EH (cell line): ENCODE measurements at places on chromosomes 12 and 14.

DNA sequence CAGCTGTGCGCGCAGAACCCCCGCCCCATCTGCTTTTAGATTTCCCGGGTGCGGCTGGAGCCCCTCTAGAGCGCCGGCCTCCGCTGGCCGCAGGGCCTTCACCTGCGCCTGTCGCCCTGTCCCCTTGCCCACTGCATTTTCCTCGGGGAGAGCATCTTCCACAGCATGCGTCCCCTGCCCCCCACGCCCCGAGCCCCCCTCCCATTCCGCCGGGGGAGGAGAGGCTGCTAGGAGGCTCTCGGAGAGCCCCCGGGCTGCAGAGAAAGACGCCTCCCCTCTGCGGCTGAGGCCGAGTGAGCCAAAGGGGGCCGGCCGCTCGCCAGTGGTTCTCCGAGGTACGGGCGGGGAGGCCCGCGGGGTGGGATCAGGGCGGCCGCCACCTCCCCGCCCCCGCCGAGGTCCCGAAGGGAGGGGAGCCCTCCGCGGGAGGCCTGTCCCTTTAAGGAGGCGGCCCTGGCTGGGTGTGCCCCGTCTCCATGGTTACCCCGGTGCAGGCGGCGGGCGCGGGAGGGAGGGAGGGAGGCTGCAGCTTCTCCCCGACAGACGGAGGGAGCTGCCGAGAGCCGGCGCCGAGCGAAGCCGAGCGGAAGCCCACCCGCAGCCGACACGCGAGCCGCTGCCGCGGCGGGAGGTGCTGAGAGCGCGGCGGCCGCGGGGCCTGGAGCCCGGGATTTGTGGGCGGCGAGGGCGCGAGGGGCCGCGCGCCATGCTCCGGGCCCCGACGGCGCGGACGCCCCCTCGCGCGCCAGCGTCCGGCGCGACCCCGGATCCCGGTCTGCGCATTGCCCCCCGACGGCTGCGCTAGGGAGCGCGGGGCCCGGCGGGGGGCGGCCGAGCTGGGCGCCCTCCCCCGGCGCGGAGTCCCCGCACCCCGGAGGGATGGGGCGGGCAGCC lies at the start of gene KCNH3:
KCNH3 (plus strand) TSS at position 521 of the 894 bp plus-strand sequence. CDS start 387 bp downstream, outside the sequence.
- DNase-seq = peak; percentile 78

DNA sequence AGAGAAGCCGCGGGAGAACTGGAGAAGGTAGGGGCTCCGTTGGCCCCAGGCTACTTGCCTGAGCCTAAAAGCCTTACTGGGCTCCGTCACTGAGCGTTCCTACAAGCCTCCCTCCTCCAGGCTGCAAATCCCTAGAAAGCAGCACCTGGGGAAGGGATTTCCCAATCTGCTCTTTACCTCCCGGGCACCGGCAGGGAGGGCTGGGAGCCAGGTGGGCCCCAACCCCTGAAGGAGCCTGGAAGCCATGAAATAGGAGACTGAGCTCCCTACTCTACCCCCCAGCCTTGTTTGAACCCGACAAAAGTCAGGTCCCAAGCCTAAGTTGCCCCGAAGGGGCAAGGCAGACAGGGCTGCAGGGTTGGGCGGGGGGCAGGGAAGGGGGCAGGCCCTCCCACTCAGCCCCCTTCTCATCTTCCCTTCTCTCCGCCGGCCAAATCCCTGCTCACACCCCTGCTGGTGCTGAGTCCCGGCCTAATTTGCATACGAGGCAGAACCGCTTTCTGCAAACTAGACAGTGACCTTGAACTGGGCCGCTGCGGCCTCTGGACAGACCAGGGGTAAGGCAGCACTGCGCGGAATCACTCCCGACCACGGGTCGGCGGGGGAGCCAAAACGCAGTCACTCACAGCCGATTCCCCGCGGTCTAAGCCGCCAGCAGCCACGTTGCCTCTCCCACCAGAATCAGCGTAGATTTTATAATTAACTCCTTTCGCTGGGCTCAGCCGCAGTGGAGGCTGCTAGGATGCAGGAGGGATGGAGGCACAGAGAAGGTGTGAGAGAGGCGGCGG lies 3.7 kb upstream of the HOXC12 start:
- no peak for DNase-seq

GRCh38 chr14:95496690-95497259 lies 19.7 kb downstream of the SYNE3 start:
- DNase-seq = peak; percentile 61

GRCh38 chr12:56804169-56804568 lies 41.0 kb downstream of the HSD17B6 start:
- DNase-seq = no peak

GRCh38 chr12:51051787-51052186 lies 3.7 kb downstream of the LETMD1 start:
- peak; percentile 21 for DNase-seq

DNA sequence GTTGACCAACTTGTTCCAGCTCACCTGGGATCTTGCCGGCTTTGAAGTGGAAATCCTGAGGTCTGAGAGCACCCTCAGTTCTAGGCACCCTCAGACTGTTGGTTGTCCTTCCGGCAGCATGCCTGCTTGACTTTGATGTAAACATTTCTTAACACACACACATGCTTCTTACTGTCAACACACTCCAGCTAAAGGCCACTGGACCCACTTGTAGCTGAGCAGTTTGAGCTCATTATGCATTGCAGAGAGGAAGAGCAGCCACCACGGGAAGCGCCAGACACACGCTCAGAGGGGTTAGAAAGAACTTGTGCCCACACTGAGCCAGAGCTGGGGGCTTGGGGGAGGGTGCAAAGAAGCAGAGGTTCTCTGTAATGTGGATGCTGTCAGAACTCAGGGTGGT lies 55.8 kb downstream of the TNFAIP2 start:
- DNase-seq = no peak

- peak; percentile 26 for DNase-seq
Measured at GRCh38 chr12:20567413-20567812, 127.7 kb upstream of the SLCO1C1 start.

GRCh38 chr12:8943565-8944186 lies 5.8 kb downstream of the M6PR start:
- no peak for DNase-seq

GRCh38 chr14:100649173-100649519 lies 61.9 kb upstream of the BEGAIN start:
- peak; percentile 80 for DNase-seq

DNA sequence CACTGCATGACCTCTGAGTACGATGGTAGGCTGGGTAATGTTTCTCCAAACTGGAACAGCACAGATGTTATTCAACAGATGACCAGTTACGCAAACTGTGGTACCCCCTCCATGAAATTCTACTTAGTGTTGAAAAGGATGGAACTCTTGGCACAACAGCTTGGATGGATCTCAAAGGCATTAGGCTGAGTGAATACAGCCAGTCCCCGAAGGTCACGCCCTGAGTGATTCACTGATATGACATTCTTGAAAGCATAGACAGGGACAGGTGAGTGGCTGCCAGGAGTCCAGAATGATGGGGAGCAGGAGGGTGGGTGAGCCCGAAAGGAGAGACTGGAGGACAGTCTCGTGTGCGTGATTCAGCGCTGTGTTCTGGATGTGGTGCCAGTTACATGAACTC lies 187.5 kb upstream of the TMEM132C start:
- DNase-seq = no peak

- no peak for DNase-seq
Measured at GRCh38 chr14:90287791-90288190, 31.4 kb downstream of the PSMC1 start.

- no peak for DNase-seq
Measured at GRCh38 chr12:116620492-116621191, 61.5 kb downstream of the MAP1LC3B2 start.

- DNase-seq = peak; percentile 92
Measured at GRCh38 chr12:51714666-51715065, 123.6 kb downstream of the SCN8A start.

GRCh38 chr12:49039421-49040363 lies 20.9 kb downstream of the KMT2D start:
- no peak for DNase-seq

DNA sequence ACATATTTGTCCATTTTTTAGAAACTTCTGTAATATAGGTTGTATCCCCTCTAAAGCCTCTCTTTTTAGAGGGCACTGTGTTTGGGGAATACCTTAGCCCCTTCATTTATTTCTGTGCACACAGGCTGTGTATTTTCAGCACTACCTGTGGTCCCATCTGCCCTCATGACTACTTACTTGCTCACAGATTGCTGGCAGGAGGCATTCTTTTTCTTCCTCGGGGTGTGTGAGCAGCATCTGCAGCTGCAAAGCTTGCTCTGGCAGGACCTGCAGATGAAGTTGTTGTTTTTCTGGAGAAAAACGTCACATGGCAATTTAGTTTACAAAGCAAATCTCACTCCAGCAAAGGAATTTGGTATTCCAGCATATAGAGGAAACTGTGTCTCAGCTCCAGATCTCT lies 24.3 kb downstream of the ANG start:
- no peak for DNase-seq

DNA sequence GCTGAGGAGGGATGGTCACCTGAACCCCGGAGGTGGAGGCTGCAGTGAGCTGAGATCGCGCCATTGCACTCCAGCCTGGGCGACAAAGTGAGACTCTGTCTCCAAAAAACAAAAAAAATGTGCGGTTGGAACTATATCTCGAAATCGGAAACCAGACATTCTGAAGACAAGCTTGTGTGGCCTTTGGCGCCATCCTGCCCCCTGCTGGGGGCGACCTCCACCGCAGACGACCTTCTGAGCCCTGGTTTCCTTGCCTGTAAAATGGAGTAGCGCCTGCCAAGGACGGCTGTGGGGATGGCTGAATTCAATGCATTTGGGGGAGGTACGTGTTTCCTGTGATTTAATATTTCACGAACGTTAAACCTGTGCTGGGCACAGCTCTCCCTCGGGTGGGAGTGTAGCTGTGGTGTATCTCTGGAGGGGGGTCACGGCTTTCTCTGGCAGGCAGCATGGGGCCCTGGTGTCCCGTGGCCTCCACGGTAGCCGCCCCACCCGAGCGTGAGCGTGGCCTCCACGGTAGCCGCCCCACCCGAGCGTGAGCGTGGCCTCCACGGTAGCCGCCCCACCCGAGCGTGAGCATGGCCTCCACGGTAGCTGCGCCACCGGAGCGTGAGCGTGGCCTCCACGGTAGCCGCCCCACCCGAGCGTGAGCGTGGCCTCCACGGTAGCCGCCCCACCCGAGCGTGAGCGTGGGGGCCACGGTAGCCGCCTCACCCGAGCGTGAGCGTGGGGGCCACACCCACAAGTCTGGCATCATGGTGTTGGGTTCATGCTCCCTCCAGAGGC lies 55.3 kb downstream of the LRCOL1 start:
- no peak for DNase-seq

- no peak for DNase-seq
Measured at GRCh38 chr14:69841656-69842055, 37.6 kb upstream of the SMOC1 start.

DNA sequence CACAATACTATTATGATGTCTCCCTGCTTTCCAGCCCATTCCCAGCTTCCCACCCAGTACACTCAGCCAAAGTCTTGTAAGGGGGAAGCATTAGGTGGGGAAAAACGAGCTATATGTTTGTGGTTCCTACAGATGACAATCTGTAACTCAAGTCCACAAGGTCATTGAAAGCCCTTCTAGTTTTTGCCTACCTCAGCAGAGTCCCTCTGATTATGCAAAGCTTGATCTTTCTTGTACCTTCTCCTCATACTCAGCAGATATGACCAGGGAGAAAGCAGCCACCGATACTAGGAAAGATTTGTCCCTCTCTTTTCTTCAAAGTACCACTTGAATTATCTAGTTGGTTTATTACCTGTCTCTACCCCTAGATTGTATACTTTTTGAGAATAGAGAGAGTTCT lies 10.6 kb downstream of the CMAS start:
- no peak for DNase-seq

- DNase-seq = no peak
Measured at GRCh38 chr12:24600551-24600950, 348.4 kb downstream of the BCAT1 start.

DNA sequence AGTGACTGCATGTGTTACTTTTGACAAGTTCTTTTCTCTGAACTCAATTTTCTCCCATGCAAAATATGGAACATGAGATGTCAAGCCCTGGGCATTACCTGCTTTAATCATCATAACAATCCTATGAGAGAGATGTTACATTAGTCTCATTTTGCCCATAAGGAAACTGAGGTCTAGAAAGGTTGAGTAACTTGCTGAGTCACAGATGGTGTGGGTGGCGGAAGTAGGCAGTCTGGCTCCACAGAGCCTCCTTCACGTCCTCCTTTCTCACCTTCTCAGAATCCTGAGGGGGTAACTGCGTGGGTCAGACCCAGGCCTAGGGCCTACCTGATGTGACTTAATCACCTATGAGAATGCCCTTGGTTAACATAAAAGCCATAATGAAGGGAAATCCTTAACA lies 50.7 kb downstream of the TMTC1 start:
- no peak for DNase-seq

GRCh38 chr12:67046062-67046461 lies 223.1 kb upstream of the CAND1 start:
- no peak for DNase-seq

GRCh38 chr14:96824283-96824682 lies 27.1 kb downstream of the VRK1 start:
- peak; percentile 79 for DNase-seq

GRCh38 chr12:100474617-100475016 lies 951 bp downstream of the NR1H4 start:
- DNase-seq = no peak

- peak; percentile 48 for DNase-seq
Measured at GRCh38 chr12:1781772-1782171, 38.6 kb upstream of the LRTM2 start.

GRCh38 chr12:89225401-89225800 lies 126.9 kb downstream of the DUSP6 start:
- peak; percentile 55 for DNase-seq

GRCh38 chr14:37118673-37119366 lies 53.6 kb downstream of the SLC25A21 start:
- no peak for DNase-seq

- peak; percentile 11 for DNase-seq
Measured at GRCh38 chr14:101407328-101407727, 154.0 kb upstream of the DIO3 start.

DNA sequence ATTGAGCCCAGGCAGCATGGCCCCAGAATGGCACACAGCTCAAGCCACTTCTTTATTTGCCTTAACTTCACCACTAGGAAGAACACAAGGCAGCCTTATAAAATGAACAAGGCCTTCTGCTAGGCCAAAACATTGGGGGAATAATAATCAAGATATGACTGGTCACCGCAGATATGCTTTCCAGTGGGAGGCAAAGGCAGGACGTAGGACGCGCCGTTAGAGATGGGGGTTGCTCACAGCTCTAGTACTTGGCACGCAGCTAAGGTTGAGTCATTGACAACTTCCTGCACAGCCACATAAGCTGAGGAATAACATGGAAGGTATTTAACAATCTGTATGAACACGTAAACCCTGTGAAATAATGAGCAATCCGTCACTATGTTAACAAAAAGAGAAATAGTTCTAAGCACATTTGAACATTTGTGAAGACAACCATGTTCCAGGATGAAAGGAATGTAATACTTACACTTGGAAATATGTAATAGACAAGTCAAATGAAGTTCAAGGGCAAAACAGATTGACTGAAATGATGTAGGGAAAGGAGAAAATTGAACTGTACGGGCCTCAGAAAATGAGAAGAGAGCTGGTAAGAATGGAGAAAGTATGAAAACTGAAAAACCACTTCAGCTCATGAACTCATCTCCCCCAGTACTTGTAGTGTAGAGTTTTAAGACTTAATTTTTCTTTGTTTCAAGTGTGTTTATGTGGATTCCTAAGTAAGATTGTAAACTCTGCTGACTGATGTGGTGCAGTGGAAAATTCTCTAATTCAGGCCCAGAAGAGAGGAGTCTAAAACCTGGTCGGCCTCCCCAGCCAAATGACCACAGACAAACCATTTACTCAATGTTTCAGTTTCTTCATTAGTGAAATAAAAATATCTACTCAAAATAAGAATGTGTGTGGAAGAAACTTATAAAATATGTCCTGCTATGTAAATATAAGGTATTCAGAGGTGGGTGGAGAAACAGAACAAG lies 59.3 kb upstream of the CCDC91 start:
- peak; percentile 99 for DNase-seq

GRCh38 chr14:56331592-56332216 lies 213.5 kb downstream of the PELI2 start:
- DNase-seq = no peak

- no peak for DNase-seq
Measured at GRCh38 chr12:53074999-53075370, 4.2 kb downstream of the SPRYD3 start.
